ENCODE measurements at places on chromosomes 6 and 20. TPM values are rescaled to one million over a fixed set of nuclear protein-coding genes. Genes with fewer than 3 reads are reported as not detected.

Gene CDS2
- total RNA-seq = 18.3 TPM

Gene GLP1R
- total RNA-seq = not detected

Gene NUP153
- total RNA-seq = 10.7 TPM

Gene PRDM13
- total RNA-seq = not detected

Gene FHL5
- not detected for total RNA-seq

Gene TAAR5
- not detected for total RNA-seq

Gene PAK1IP1
- 10.7 TPM for total RNA-seq

Gene PDE10A
- 1.3 TPM for total RNA-seq

Gene SMLR1
- not detected for total RNA-seq

Gene CALHM5
- 8.4 TPM for total RNA-seq

Gene PLG
- total RNA-seq = not detected

Gene CCN6
- total RNA-seq = not detected

Gene TNFRSF6B
- total RNA-seq = 0.52 TPM
